ENCODE measurements at places on chromosomes 6 and 20.

GRCh38 chr6:35809809-35810208 is 4.7 kb downstream of the LHFPL5 start:
- DNase-seq: no peak

GRCh38 chr20:59987135-59987534 is 28.9 kb downstream of the CDH26 start:
- no peak for DNase-seq

DNA sequence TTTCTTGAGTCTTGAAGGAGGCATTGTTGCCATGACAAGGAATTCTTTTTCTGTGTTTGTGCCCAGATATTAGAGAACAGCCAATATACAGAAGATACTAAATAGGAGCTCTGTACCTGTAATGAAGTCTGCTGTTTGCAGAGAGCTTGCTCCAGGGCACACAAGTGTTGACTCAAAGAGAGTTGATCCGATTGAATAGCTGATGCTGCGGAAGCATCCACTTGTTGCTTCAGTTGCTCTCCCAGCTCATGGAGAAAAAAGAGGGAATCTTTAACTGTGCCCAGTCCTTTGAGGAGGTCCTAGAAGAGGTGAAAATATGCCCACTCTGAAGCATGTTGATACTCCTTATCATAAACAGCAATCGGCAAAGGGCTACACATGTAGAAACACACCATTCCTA is 411.4 kb downstream of the ESR1 start:
- DNase-seq: no peak

DNA sequence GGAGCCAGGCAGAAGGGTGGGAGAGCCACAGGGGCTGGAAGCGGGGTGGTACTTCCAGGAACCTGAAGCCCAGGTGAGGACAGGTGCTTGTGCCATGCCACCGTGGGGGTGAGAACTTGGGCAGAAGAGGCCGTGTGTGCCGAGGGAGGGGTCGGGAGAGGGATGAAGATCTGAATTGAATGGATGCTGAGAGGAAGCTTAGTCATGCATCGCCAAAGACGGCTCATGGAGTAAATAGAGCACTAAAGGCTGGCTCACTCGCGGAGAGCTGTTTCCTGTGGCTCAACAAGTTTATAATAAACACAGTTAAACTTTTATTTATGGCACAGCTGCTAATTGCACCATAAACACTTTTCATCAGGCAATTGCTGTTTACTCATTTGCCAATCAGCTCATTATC is 21.7 kb upstream of the MYT1 start:
- DNase-seq: no peak

- DNase-seq: no peak
Observed at GRCh38 chr6:34115915-34116314, 30.0 kb downstream of the GRM4 start.

- no peak for DNase-seq
Observed at GRCh38 chr6:159064477-159064876, 19.7 kb upstream of the TAGAP start.

GRCh38 chr20:52747845-52748284 is 224.3 kb upstream of the TSHZ2 start:
- peak; percentile 35 for DNase-seq

DNA sequence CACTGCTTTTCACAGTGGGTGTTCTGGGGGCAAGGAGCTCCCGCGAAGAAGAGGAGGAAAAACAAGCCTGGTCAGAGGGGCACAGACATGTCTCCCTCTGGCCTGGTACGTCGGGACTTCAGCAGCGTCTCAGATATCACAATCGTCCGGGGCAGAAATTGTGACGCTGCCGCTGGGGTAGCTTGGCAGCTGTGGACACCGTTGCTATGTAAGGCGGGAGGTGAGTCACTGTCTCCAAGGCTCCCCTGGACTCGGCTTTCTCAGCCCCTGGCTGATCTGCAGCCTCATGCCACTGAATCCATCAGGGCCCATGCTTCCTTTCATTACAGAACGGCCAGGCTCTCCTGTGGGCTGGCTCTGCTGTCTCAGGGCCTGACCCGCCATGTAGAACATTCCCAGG is 98.7 kb downstream of the SULF2 start:
- DNase-seq: no peak

DNA sequence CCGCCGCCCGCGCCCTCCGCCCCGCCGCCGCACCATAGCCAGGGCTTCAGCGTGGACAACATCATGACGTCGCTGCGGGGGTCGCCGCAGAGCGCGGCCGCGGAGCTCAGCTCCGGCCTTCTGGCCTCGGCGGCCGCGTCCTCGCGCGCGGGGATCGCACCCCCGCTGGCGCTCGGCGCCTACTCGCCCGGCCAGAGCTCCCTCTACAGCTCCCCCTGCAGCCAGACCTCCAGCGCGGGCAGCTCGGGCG is 1.5 kb downstream of the FOXC1 start:
- DNase-seq: peak; percentile 53

- no peak for DNase-seq
Observed at GRCh38 chr6:166346965-166347364, 4.6 kb upstream of the SFT2D1 start.

DNA sequence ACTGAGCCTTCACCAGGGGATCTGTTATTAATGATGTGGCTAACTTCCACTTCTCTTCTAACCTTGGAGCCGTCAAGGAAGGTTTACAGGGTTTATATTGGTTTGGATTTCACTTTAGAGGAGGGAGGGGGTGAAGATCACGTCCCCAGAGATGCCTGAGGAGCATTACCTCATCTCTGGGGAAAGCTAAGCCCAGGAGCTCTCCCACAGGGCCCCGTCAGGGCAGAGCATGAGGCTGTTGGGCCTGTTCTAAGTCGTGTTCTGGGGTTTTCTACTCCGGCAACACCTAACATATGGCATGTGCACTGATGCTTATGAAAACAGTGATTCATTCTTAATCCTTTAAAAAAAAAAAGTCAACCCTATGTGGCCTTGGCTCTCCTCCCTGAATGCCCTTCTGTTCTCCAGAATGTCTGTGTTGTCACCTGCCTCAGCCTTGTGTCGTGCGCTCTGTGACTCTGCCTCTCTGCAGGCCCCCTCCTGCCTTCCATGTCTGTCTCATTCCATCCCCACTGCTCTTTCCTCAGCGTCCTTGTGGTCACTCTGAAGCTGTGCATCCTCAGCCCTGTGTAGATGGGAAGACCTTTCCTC is 97.4 kb upstream of the JARID2 start:
- peak; percentile 45 for DNase-seq

GRCh38 chr6:12536416-12536815 is 180.2 kb upstream of the PHACTR1 start:
- DNase-seq: no peak

- no peak for DNase-seq
Observed at GRCh38 chr6:106910999-106911949, 63.3 kb downstream of the CD24 start.

- no peak for DNase-seq
Observed at GRCh38 chr6:111441678-111442243, 41.3 kb downstream of the REV3L start.

- peak; percentile 69 for DNase-seq
Observed at GRCh38 chr6:35327349-35328027, 14.9 kb upstream of the PPARD start.

DNA sequence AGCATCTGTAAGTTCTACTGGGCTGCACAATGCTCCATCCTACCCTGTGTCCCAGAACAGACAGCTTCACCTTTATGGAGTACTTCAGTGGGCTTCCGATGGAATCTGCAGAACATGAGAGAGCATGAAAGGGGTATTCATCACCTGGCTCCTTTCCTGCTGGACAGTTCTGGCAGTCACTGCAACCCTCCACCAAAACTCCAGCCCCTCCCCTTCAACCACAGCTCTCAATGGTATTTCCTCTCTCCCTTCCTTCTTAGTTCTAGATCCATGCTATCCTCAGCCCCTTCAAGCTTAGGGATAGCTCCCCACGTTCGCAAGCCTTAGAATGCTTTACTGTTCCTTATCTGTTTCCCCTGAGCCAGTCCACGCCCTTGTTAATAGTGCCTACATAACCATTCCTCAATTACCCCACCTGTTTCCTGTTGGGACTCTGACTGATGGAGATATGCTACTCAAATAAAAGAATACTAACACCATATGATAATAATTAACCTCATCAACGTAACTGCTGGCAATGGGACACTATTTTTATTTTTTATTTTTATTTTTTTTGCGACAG is 26.8 kb downstream of the TRAM2 start:
- no peak for DNase-seq

DNA sequence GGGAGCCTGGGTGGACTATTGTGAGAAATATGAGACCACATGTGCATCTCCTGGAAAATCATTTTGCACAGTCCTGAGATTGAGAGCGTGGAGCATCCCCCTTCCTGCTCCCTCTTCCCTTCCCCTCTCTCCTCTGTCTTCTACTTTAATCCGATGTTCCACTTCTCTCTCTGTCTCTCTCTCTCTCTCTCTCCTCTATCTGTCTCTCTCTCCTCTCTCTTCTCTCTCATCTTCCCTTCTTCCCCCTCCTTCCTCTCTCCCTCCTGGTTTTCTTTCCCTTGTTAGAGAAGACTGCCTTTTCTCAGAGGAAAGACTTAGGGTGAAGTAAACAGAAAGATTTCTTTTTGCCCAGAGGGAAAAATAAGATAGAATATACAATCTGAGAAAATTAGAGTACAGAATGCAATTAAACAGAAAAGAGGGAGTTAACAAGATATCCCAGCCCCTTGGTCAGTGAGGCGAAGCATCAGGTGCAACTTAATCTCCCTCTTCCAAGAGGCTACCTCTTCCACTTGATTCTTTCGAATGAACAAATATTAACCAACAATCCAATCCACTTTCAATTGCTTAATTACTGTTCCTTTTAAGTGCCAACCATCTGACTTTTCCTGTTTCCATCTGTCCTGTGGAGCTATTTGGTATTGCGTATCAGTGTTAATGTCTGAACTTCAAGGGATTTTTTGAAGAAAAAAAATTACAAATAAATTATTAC is 14.6 kb downstream of the KHDC1 start:
- DNase-seq: no peak

DNA sequence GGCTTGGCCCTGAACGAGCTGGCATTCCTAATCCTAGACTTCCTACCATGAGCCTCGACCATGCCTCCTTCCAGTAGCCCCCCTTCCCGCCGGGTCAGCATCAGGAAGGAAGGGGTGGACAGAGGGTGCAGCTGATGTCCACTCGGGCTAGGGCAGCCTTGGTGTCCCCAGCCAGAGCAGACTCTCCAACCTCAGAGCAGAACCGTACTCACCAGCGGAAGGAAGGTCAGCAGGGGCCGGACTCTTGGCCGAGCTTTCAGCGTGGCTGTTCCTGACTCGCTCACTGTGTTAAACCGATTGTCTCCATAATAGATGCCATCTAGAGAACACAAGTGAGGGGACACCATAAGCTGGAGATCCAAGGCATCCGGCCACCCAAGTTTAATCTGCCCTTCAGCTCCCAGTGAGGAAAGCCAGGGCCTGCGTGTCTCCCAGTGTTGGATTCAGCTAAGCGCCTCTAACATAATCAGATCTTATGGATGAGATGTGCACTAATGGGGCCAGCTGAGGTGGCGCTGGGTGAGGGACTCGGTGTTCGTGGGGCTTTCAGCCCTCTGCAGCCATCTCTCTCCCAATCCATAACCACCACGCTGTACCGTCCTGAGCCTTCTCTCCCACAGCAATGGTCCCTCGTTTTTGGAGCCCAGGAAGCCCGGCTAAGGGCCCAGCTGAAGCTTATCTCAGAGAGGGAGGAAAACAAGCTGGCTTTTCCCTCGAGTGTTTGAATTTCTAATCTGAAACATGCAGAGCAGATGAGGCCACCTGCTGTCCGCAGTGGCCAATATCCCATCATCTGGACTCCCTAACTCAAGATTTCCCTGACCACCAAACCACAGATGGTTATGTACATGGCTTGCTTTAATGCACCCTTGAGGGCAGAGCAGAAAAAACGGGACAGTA is 13.7 kb downstream of the C6orf132 start:
- DNase-seq: no peak

- DNase-seq: no peak
Observed at GRCh38 chr6:20447581-20448132, 46.0 kb downstream of the E2F3 start.

DNA sequence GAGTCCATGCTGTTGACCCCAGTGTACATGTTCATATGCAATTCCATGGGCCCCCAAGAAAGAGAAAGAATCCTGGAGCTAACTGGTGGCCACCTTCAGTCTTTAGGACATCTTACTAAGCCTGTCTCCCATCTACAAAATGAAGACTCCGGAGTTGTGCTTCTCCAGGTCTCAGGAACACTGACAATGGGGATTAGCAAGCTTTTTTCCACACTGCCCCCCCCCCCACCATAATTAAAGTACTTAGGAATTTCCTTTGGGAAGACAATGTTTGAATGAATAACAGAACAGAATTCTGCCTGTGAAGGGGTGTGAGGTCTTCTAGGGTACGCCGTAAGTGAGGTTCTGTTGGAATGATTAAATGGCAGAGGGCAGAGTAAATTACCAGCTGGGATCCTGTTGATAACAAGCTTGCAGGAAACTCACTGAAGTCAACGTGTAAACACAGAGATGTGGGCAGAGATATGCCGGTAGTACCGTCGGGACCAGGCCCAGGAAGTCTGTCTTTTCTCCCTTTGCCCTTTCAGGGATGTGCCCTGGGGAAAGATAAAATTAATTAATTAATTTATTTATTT is 63.1 kb downstream of the ANKRD6 start:
- no peak for DNase-seq

DNA sequence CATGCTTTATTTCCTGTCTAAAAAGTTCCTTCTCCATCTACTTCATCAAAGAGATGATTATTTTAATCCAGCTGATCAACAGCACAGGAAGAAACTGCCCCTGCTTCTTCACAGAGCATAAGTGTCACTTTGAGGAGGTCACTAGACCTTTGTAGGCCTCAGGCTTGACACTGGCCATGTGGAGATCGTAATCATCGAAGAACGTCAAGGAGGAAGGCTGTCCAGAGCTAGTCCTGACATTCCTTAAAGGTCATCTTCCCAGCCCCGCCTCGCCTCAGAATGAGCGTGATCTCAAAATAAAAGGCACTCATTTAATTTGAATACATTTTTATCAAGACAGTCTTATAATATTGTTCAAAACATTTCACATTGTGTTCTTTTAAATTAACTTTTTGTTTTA is 445.7 kb upstream of the CDH4 start:
- DNase-seq: no peak
